GM10248 (cell line): ENCODE measurements at places on chromosomes 1 and 21.
A peak's percentile ranks its signal among the peaks of the same experiment; 100 is the strongest.

- DNase-seq, result peak; percentile 37
Measured at GRCh38 chr21:17784604-17785402, 34.4 kb downstream of the C21orf91 start.

DNA sequence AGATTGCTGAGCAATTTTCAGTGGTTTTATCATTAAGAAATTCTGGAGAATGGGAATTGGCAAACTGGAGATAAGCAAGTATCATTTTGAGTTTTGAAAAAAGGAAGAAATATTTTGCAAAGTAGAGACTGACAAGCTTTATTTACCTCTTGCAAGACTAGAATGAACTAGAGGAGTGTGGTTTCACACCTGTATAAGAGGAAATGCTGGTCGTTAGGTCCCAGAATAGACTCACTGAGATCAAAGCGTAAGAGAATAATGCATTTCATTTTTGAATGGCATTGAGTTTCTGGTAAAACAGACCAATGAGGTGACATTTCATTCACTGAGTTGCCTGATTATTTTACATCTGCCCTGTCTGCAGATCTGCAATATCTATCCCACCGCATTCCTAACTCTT lies 308.1 kb downstream of the ADGRL2 start:
- peak; percentile 28 for DNase-seq

DNA sequence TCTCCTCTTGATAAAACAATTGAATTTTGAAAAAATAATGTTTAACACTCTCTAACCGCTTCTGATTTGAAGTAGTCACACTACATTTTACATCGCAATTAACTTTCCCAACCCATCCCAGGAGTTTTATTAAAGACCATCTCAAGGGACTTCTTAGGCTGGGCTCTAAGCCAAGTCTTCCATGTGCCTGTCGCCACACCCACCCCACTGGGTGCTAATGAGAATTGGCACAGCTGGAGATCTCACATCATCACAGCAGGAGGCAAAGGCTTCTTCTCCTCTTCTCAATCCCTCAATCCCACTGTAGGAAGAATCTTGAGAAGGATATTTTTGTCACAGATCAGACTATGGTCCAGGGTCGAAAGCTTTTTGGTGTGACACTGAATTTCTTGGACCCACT lies 328.9 kb downstream of the NUF2 start:
- no peak for DNase-seq

- DNase-seq, result no peak
Measured at GRCh38 chr1:9890224-9890731, 19.8 kb downstream of the CTNNBIP1 start.

DNA sequence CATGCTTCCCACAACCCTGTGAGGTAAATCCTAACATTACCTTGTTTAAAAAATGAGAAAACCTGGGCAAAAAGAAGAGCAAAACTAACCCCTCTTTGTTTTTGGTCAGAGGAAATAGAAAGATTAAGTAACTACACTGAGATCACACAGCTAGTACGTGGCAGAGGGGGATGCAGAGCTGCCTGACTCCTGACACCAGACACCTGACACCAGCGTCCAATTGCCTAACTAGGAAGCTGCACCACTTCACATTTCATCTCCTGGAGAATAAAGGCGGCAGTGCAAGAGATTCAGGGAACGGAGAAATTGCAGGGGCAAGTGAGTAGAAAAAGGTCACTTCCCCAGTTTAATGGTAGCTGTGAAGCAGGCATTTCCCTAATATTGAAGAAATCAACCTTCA lies 229.3 kb upstream of the PTBP2 start:
- DNase-seq, result no peak

DNA sequence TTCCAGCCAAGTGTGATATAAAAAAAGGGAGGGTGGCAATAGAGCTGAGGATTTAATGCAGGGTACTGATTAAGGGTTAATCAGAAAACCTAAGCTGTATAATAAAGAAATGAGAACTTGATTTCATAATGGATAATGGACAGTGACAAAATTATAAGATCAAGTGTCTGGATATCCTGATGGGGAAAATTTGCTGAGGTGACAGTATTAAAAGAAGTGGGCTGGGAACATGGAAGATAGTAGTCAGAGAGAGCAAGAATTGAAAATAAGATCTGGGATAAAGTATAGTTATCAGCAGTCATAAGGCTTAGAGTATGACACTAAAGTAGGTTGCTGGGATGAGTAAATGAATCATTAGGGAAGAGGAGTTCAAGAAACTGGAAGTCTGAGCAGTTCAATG lies 627.3 kb upstream of the RGS18 start:
- no peak for DNase-seq

DNA sequence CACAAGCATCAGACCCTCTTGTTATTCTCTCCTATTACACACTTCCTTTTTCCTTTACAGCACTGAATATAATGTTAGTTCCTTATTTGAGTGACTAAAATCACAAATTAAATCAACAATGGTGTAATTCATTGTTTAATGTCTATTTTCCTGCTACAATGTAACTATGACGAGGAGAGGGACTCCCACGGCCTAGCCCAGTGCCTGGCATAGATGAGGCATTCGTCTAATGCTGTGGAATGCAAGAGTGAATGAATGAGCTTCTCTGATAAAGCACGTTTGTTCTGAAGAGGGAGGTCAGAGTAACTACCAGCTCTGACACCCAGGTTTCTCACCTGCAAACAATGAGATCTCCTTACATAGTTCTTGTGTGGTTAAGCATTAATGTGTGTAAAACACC lies 479.4 kb downstream of the OMA1 start:
- DNase-seq, result no peak

GRCh38 chr1:92964316-92964715 lies 3.1 kb upstream of the DIPK1A start:
- no peak for DNase-seq

GRCh38 chr1:243487649-243488227 lies 231.9 kb downstream of the SDCCAG8 start:
- DNase-seq, result no peak

DNA sequence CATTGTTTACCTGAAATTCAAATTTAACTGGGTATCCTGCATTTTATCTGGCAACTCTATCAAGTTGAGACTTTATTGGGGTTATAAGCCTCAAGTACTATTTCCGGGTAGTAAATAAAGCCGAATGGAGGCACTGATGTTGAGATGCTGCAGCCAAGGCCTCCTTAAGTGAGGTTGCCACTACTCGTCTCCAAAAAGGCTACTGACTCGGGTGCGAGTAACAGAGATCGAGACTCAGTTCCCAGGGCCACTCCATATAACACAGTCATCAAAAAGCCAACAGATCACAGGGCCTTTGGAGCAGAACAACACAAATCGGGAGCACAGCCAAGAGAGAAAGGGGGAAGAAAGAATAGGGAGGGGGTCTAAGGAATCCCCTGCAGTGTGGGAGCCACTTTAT lies 524 bp downstream of the COPA start:
- DNase-seq, result no peak

- no peak for DNase-seq
Measured at GRCh38 chr1:232045139-232045994, 418.8 kb downstream of the DISC1 start.

DNA sequence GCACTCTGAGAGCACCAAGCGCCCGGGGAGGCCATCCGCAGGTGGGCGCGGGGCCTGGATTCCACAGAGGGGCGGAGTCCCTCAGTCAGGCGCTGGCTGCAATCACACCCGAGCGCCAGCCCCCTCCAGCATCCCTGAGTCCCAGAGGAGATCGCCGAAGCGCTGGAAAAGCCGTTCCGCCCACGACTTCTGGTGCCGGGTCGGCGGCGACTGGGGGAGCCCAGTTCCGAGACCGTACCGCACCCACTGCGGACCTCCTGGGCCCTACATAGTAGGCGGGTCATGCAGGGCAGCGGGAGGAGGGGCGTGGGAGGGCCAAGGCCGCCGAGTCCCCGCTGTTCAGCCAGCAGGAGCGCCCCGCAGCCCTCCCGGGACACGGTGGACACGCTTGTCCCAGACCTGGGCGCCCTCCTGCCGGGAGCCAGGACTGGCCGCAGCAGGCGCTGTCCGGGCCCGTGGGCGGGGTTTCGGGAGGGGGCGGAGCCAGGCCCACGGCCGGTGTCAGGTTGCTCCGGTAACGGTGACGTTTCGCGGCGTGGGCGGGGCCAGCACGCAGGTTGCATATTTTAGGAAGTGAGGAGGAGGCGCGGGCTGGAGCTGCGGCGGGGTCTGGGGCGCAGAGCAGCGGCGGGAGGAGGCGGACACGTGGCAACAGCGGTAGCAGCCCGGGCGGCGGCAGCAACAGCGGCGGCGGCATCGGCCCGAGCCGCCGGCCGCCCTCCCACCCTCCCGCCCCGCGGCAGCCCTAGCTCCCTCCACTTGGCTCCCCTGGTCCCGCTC lies at the start of gene ATP1A1:
TSS of gene ATP1A1 (plus strand) at position 594 of the 780 bp plus-strand sequence. CDS start 268 bp downstream, outside the sequence.
- peak; percentile 98 for DNase-seq

DNA sequence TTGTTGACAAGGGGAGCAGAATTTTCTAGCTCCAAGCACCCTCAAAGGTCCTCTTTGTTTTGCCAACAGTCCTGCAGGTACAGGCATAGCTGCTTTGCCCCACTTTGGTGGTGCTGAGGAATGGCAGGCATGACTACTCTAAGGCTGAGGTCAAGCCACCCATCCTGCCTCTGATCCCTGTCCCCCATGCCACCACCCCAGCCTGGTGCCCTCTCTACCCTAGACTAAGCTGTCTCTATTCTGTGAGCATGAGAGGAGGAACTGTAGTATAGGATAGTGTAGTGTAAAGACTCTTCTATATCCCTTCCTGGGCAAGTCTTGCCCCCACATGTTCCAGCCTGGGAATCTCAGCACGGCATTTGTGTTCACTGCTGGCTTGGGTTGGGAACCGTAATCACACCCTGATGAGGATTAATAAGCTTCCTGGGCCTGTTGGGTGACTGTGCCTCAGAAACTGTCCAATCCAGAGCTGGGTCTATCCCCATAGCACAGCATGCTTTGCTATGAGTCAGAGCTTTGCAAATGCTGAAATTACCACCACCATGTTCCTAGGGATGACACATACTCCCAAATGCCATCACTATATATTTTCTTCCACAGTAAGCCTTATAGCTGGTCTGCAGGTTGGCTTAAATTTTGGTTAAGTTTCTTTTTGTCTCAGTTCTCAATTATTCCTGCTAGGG lies 105.7 kb upstream of the PPP2R5A start:
- no peak for DNase-seq

DNA sequence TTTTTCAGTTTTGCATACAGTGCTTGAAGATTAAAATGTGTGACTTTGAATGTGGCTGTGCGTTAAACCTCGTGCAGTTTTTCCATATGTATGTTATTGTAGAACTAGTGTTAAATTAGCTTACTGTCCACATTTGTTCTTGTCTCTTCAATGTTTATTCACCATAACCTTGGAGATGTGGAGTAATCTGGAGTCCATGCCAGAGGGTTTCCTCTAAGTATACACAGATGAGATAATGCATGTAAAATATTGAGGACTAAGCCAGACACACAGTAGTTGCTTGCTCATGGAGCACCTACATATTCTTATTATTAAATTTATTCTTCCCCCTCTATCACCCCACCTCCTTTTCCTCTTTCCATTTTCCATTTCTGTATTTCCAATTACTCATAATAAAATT lies 7.7 kb upstream of the GIPC2 start:
- DNase-seq, result no peak

GRCh38 chr1:157700732-157701131 lies at the start of gene FCRL3:
FCRL3 (minus strand) TSS chr1:157700769; CDS start chr1:157700489, 280 bp downstream.
- no peak for DNase-seq

DNA sequence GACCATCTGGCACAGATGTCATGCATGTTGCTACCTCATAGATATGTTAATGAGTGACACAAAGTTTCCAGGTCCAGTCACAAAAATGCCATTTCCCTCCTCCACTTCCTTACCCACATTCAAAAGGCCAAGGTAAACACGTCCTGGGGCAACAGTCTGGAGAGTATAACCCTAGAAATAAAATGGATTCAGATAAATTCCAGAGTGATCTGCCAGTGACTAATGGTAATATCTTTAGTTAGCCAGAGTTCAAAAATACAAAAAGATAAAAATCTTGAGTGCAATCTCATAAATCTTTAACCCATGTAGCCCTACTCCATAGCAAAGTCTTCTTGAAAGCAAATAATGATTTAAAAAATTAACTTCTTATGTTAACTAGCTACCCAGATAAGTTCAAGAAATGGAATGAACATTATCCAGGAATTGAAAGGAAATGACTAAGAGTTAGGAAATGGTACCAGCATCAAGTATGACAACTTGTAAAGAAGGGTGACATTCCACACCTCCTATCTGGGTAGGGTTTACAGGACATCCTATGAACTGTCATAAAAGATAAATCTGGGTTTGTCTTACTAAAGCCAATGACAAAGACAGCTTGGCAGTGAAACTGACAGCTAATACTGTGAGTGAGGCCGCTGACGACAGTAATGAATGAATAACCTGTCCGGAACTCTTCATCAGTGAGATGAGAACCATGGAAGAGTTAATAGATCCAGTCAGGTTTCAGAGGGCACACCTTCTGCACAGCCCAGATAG lies 18.1 kb downstream of the RGS2 start:
- no peak for DNase-seq

- DNase-seq, result no peak
Measured at GRCh38 chr1:43705334-43705733, 2.0 kb upstream of the ST3GAL3 start.

GRCh38 chr1:40803447-40803846 lies 19.9 kb downstream of the KCNQ4 start:
- no peak for DNase-seq

DNA sequence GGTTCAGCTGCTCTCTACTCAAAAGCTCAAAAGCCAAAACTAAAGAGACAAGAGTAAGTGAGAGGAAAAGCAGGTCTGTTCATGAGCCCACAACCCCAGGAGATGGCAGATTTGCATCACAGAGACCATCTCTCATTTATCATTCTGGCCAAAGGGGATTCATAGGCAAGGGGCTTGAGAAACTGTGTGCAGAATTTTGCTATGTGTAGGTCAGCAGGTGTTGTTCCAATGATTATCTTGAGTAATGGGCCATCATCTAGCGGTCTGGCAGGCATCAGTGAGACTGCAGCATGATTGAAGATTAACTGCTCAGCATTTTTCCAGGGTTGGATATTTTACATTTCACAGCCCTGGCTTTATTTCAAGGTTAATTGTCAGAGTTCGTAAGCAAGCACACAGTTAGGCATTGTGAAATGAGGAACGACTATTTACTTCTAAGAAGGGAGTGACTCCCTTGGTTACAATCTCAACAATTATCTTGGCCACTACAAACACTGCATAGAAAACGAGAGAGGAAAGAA lies 1204.6 kb upstream of the TMPRSS15 start:
- DNase-seq, result no peak

DNA sequence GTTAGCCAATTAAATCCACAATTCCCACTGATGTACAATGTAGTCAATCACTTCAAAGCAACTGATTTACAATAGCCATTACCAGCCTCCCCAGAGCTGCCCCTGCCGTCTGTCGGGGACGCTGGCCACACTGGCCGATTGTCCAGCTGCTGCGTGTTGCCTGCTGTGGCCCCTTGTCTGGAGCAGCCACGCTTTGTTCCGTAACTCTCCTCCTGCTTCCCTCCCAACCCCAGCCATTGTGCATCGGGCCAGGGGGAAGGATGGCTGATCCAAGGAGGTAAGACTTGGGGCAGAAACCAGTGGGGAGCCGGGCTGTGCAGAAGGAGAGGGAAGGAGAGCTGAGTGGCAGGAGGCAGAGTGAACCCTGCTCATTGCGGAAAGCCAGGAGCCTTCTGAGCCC lies 83.6 kb upstream of the LYST start:
- no peak for DNase-seq

GRCh38 chr1:228378090-228378872 lies 28.4 kb downstream of the TRIM11 start:
- DNase-seq, result no peak

GRCh38 chr1:238624776-238625175 lies 734.1 kb upstream of the ZP4 start:
- no peak for DNase-seq
